ENCODE measurements at places on chromosomes 6 and 20.

- DNase-seq: no peak
Observed at GRCh38 chr6:13319891-13320564, 8.3 kb downstream of the TBC1D7 start.

DNA sequence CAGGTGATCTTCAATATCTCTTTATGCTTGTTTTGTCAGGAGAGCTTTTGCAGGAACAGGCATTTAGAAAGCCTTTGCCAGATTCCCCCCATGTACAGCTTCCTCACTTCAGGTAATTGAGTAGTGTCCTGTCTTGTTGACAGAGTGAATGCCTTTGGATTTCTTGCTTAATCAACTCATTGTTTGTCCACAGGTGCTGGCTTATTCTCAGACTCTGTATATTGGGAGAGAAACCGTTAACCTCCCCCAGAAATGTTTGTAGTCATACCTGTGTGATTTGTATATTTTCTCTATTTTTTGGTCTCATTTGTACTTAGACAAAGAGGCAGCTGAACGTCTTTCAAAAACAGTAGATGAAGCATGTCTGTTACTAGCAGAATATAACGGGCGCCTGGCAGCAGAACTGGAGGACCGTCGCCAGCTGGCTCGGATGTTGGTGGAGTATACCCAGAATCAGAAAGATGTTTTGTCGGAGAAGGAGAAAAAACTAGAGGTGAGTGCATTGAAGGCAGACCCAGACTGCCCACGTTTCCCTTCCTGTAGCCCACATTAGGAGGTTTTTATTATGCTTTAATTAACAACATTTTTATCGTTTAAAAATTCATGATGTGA is 32.3 kb downstream of the RPRD1B start:
- DNase-seq: no peak

GRCh38 chr6:32664827-32665362 is 1.6 kb downstream of the HLA-DQB1 start:
- peak; percentile 29 for DNase-seq

DNA sequence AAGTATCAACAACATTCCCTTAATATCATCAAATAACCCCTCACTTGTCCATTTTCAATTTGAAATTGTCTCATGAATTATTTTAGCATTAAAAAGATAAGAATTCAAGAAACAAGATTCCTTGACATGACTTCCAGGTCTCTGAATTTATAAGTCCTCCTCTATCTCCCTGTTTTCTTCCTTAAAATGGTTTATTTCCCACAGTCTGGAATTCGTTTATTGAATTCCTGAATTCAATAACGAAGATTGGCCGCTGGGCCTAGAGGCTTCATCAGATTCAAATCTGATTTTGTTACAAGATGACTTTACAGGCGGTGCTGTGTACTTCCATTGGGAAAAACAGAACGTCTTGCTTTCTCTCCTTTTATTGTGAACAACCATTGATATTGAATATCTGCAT is 48.9 kb upstream of the NELFCD start:
- no peak for DNase-seq

GRCh38 chr20:21234806-21235483 is 68.2 kb upstream of the XRN2 start:
- no peak for DNase-seq

DNA sequence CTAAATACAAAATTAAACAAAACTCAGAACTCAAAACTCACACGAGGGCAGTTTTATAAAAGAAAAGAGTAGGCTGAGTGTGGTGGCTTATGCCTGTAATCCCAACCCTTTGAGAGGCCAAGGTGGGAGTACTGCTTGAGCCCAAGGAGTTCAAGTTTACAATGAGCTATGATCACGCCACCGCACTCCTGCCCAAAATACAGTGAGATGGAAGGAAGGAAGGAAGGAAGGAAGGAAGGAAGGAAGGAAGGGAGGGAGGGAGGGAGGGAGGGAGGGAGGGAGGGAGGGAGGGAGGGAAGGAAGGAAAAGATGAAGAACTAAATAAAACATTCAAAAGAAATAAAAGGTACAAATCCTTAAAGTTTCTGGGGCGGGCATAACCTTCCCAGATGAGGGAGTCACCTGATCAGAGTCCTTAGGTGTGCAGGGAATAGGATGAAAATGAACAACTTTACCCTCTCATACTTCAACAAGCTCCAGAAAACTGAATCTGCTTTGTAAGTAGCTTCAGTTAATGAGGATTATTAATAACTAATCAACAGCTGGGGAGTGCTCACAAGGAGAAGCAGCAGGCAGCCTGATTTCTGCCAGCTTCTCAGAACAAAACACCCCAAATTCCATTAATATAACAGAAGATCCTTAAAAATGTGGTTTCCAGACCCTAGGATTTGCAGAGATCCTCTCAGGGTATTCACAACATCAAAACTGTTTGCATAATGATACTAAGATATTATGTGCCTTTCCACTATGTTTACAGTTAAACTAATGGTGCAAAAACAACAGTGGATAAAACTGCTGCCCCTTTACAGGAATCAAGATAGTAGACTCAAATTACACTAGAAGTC is 21.8 kb downstream of the LMBRD1 start:
- DNase-seq: no peak

DNA sequence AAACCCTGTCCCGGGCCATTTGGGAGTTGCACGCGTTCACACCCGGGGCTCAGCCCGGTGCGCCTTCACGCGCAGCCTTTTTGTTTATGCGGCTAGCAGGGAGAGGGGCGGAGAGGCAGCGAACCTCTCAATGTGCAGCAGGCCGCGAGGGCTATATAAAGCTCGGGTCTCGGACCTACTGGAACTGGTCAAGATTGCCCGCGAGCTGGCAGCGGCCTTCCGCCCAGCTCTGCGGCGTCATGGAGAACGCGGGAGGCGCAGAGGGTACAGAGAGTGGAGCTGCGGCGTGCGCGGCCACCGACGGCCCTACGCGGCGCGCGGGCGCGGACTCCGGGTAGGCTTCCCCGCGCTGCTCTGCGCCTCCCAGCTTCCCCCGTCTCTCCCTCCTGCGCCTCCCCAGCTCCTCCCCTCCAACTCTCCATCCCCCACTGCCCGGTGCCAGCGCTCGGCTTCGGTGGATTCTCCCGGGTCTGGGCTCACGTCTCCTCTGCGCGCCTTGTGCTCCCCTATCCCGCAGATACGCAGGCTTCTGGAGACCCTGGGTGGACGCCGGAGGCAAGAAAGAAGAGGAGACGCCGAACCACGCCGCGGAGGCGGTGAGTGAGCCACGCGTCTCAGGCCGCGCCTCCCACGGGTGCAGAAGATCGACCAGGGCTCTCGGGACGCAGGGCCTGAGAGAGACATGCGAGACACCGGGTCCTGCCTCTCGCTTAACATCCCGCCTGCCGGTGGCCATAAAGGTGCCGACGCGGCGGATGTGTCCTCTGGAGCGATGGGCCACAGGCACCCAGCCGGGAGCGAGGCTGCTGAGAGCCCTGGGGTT is at the start of gene RIPPLY2:
TSS of gene RIPPLY2 (plus strand) at position 183 of the 823 bp plus-strand sequence. CDS start at position 240, 57 bp downstream.
- no peak for DNase-seq

DNA sequence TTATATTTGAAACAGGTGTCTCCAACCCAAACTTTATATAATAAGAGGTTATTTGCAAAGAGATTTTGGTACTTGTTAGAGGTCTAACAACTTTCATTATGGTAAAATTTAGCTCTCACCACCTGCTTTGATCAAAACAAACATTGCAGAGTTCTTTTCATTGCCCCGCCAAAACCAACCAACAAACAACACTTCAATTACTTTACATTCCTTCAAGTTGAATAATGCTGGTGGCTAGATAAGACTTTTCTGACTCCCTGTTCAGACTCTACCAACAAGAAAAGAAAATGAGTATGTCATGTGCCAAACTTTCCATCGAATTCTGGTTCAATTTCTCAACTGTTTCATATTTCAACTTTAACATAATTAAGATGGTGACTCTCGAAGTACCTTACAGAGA is 311.1 kb downstream of the ADGRG6 start:
- DNase-seq: no peak

DNA sequence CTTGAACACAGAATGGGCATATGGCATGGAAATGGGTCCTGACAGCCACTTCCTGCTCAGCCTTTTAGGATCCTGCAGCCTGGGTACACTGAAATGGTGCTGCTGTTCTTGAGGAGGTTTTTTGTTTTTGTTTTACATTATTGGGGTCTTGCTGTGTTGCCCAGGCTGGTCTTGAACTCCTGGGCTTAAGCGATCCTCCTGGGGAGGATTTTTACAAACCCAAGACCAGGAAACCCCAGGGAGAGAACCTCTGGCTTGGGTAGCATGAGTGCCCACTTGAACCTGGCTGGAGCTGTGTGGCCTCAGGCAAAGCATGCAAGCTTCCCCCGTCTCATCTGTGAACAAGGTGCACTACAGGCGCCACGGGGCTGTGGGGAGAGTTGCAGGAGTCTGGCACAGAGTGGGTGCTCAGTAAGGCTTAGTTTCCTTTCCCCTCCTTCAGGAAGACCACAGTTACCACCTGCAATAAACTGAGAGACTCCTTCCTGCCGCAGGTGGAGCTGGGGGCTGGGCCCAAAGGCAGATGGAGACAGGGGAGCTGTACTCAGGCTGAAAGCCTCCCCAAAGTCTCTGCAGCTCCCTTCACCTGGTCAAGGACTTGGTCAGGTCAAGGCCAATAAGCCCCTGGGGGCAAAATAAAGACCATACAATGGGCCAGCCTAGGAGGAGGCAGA is 1.8 kb downstream of the SLA2 start:
- DNase-seq: peak; percentile 48

DNA sequence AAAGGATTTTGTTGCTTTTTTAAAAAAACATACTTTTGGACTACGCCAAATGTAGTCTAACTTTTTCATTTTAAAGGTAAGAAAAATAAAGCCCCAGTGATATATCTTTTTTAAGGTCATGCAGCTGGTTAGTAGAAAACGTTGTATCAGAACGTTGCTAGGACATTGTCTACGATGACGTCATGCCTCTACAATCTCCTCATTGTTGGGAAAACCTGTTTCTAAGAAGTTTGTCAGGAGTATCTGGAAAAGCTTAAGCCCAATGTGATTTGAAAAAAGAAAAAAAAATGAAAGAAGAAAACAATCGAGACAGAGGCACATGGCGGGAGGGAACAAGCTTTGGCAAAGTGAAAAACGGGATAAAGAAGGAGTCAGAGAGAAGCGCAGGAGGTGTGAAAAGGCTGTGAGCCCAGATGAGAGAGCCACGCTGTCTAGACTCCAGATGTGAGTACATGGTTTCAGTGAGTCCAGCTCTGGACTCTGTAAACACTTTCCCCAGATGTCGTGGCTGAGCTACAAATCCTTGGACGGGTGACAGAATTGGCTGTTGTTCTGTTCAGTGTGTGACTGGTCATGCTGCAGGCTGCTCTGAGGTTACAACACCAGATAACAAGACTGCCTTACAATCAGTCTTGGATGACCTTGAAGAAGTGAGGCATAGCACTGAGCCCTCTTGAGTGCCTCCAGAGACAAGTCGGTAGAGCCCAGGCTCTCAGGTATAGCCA is 656.7 kb upstream of the ID4 start:
- DNase-seq: no peak

- DNase-seq: no peak
Observed at GRCh38 chr6:1163501-1163900, 148.4 kb upstream of the FOXQ1 start.

DNA sequence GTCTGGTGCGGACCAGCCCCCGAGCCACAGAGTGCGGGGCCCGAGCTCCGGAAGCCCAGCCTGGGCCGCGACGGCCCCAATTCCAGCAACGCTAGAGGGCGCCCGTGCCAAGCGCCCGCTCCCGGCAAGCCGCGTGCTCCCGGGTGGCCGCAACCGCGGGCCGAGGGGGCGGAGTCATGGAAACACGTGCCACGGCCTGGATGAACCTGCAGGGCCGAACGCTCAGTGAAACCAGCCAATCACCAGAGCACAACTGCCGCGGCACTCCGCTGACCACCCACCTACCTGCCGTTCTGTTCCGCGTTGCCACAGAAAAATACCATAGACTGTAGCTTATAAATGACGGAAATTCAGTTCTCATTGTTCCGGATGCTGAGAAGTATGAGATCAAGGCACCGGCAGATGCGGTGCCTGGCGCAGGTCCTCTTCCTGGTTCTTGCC is 85.7 kb upstream of the FOXC1 start:
- peak; percentile 61 for DNase-seq

DNA sequence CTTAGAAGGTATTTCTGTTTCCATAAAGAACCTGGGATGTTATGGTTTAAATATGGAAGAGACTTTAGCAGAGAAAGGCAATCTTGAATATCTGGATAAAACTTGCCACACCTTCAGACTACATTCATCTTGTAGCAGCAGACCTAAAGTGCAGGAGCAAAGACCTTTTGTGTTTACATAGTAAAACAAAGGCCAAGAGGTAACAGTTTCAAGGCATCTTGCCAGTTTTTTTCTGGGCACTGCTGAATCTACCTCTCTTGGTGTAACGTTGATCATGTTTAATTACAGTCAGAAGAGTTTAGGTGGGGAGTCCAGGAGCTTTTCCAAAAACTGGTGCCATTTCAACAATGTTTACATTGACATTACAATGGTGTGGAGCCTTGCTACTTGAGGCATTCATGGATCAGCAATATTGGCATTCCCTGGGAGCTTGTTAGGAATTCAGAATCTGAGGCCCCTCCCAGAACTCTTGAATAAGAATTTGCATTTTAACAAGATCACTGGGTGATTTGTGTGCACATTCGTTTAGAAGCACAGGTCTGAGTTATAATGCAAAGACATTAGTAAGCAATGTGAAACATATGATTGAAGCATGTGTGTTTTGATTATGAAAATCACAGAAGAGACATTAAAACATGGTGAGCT is 94.5 kb downstream of the F13A1 start:
- DNase-seq: no peak

GRCh38 chr6:21496706-21497105 is 96.8 kb upstream of the SOX4 start:
- no peak for DNase-seq

GRCh38 chr6:157123234-157123633 is 200.1 kb downstream of the TMEM242 start:
- DNase-seq: no peak

GRCh38 chr20:38386004-38386403 is 39.7 kb downstream of the LBP start:
- DNase-seq: no peak

DNA sequence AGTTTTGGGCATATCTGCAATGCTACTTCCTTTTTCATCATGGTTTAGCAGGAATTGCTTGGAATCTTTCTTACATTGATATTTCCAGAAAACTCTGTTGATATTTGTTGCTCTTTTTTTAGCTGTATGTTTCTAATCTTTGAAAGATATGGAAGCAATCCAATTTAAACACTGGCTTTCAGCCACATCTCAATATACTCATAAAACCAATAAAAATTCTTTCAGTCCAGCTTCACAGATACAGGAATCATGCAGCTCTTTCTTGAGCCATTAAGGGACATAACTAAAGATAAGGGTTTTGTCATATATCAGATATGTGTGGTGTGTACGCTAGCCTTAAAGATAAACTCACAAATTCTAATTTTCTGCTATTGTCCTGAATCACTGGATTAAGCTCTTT is 47.4 kb downstream of the PKIB start:
- no peak for DNase-seq

DNA sequence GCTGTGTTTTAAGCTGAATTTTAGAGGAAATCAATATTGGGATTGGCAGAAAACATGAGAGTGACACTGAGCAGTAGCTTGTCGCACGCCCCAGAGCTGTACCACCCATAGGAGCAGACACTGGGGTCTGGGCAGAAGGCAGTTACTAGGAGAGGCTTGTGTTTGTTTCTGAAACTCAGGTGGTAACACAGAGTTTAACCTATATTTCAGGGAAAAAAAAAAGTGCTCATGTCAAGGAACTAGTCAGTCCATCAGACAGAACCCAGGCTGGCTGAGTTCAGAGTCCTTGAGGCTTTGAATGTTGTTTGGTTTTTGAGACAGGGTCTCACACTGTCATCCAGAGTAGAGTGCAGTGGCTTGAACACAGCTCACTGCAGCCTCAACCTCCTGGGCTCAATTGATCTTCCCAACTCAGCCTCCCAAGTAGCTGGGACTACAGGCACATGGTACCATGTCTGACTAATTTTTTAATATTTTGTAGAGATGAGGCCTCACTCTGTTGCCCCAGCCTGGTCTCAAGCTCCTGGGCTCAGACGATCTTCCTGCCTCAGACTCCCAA is 6.6 kb downstream of the SLC22A1 start:
- DNase-seq: no peak
